ENCODE measurements at places on chromosomes 2 and 18.

DNA sequence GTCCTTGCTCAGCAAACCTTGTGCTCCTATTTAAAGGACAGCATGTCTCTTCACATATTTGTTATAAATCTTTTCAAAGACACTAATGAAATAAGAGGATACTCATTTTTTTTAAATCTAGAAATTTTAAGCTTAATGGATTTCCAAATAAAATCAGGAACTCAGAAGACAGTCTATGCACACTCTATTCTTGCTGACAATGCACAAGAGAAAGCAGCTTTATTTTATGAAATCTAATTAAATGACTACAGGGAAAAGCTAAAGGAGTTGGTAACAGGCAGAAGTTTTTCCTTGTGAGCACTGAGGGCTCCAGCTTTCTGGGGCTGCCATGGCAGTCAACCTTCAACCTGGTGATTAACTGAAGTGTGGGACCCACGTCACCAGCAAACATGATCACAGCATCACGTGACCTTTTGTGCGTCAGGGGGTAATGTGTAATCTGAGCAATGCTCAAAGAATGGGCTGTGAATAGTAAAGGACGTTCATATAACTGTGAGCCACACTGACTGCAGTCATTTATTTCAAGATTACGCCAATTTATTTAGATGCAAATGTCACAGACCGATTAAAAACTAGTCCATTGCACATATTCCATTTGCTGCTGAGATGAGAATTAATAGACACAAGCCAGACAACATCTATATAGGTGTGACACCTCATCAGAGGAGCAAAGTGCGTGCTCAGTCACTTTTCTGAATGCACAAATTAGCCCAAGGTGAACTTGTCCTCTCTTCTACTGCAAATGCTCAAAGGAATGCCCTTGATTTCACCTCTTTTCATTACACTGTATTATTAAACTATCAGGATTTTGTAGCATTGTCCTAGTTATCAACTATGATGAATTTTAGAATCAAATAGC lies 11.6 kb upstream of the DNER start:
- no peak for DNase-seq

DNA sequence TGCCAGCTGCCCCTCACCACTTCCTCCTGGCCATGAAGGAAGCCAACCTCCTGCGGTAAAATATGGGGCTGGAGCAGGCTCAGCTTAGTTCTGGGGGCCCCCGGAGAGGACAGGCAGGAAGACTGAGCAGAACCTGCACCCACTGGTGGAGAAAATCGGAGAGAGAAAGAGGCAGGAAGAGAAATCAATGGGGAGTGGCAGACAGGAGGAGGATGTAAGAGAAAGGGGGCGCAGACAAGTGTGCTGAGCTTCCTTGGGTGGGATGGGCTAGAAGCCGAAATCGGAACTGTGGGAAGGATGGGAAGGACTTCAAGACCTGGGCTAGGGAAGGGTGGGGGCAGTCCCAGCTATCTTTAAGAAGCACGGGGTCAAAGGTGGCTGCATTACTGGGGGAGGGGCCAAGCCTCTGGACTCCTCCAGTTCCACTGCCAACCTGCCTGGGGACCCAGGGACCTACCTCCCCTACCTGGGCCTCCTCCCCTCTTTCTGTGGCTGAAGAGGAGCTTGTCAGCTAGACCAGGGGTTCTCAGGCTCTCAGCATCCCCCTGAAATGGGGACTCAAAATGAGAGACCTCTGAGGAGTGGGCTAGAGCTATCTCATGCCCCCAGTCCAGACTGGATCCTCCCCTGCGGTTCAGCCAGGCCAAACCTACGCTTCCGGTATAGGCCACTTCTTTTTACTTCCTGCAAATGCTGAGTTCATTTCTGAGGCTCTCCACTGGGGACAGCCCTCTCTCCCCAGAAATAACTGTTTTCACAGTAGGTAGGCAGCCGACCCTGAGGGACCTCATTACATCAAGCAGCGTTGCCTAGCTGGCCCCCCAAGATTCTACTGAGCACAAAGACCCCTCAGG lies 33.6 kb upstream of the B3GNT7 start:
- DNase-seq = no peak

DNA sequence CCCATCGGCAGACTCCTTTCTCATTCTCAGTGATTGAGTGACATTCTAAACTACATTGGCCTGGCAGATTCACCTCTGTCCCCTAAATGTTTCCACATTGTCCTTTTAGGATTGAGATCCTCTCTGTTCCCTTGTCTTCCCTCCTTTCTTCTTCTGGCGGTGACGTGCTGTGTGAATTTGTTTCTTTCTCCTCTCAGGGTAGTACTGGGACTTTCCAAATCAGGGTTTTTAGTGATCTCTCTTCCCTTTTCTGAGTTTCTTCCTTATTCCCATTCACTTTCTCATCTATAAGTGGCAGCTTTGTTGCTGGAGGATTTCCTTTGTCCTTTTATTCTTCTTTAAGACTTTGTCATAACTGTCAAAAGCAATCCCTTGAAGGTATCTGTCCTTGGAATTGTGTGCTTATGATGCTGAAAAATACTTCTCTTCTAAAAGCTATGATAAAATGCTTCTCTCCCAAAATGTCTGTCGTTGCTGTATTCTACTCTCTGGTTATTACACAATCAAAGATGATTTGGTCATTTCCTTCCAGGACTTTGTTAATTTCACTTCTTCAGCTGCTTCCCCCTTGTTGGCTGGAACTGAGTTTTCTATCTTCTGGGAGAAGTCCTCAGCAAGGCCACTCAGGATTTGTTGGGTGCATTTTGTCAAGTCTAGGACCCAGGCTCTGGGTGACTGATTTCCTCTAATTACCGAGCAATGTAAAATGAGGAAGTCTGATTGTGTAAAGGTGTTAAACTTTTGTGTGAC lies 4.9 kb upstream of the IL1B start:
- no peak for DNase-seq

- peak; percentile 45 for DNase-seq
Observed at GRCh38 chr2:215435280-215435869, 493 bp downstream of the FN1 start.

DNA sequence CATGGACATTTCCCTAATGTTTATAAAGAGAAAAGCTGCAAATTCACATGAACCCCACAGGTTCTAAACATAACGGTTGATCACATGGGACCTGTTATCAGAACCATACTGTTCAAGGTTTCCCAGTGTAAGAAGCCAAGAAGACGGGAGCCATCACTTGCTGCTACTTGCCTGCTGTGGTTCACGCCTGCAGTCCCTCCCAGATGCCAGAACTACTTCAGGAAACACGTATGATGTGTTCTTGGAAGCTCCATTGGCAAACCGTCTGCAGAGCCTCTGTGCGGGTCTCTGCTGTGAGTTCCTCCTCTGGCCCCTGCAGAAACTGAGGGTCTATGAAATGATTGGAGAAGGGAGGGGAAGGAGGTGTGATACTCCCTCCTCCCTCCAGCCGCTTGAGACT lies 75.2 kb downstream of the CABLES1 start:
- no peak for DNase-seq

DNA sequence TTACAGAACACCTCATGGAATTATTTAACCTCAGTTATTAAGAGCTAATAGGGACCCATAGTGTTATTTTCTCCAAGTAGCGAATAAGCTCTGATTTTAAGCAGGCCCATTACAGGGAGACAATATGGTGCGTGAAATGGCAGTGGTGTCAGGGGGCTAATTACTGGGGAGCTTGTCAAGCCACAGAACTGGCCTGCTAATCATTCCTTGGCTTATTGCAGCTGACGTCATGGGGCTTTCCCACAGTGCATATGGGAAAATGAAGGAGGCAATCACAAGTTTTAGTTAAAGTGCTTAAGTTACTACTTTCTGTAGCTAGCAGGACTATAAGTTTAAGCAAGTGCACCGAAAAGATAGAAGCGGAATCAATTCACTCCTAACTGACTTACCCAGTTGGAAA lies 262.5 kb downstream of the TGIF1 start:
- DNase-seq = no peak

DNA sequence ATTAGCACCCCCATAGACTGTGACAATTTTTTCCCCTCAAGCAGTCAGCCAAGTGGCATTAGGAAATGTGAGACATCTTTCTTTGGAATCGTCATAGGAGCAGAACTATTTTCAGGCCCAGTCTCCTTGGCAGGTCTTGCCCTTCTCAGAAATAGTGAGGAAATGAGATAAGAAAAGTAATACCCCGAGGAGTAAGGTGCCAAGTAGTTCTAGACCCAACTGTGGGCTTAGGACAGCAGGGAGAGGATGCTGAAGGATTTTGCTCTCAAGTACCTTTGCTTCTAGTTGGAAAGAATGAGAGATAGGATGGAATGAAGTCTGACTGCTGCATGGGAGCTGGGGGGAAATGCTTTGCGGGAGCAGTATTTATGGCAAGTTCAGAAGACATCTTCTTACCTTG lies 31.8 kb downstream of the PRKCE start:
- DNase-seq = no peak

- no peak for DNase-seq
Observed at GRCh38 chr2:241096979-241097378, 5.1 kb downstream of the MTERF4 start.

- DNase-seq = no peak
Observed at GRCh38 chr2:21396252-21396651, 272.5 kb downstream of the TDRD15 start.

- no peak for DNase-seq
Observed at GRCh38 chr2:145755019-145755837, 1235.3 kb upstream of the ZEB2 start.

GRCh38 chr18:49021433-49022129 lies 70.8 kb upstream of the SMAD7 start:
- no peak for DNase-seq

GRCh38 chr2:201886504-201886903 lies 80.2 kb downstream of the CDK15 start:
- no peak for DNase-seq

DNA sequence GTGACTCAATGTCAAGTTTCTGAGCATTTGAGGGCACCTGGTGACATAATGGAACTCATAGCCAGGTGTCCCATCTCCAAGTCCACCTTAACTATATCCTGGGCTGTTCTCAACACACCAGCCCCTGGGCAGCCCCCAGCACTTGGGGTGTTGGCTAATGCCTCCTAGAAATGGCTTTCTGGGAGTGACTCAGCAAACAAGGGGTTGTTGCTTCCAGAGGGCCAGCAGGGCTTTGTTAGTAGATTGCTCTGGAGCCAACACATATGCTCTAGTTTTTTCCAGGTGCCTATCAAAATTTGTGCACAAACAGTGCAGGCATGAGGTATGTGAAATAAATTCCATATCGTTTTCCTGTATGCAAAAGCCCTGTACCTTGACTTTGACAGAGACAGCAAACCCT lies 448.4 kb downstream of the SLC4A3 start:
- no peak for DNase-seq

DNA sequence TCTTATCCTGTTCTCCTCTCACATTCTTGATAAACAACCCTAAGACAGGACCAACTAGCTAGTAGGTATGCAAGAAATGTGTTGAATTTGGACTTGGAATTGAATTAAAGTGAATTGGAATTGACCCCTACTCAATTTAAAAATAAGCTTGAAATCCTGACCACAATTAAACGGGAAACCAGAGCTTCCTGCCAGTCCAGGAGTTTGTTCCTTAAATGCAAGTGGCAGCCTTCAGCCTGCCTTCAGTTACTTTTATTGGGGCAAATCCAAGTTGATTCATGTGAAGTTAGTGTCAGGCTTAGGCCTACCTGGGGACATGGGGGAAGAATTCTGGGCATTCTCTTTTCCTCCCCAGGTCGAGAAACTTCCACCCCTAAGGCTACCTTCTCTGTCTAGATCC lies 457.6 kb downstream of the BCL11A start:
- no peak for DNase-seq

DNA sequence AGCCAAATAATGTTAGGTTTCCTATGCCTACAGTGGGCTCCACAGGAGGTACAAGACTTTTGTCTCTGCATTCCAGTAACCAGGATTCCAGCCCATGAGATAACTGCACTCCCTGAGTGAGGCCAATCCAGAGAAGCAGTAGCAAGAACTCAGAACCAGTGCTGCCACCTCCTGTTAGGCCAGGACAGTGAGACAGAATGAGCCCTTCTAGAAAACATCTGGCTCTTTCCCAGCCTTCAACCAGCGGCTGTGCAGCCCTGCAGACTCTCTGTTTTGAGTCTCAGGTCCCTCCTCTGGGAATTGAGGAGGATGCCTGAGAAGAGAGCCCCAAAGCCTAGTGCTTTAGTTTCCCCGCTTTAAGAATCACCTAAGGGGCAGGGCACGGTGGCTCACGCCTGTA lies 44.2 kb downstream of the ARID5A start:
- DNase-seq = no peak

- no peak for DNase-seq
Observed at GRCh38 chr2:206824993-206825392, 59.6 kb downstream of the FASTKD2 start.
